ENCODE measurements at places on chromosomes 5 and 9. TPM values are rescaled to one million over a fixed set of nuclear protein-coding genes. Genes with fewer than 3 reads are reported as not detected.

Gene MRPS27
- 56.3 TPM for total RNA-seq

Gene HRCT1
- total RNA-seq = not detected

Gene GLDC
- total RNA-seq = 30.3 TPM

- DNase-seq = no peak
These were observed 2.9 kb upstream of the OR13C2 start for GRCh38 chr9:104608336-104608735.
